ENCODE measurements at places on chromosomes 11 and 22.

- no peak for DNase-seq
Measured at GRCh38 chr22:47750086-47750485, 987.6 kb downstream of the TBC1D22A start.

- no peak for DNase-seq
Measured at GRCh38 chr11:72838691-72839305, 24.6 kb downstream of the ATG16L2 start.

GRCh38 chr22:33779243-33779642 is 141.0 kb downstream of the LARGE1 start:
- DNase-seq = no peak

DNA sequence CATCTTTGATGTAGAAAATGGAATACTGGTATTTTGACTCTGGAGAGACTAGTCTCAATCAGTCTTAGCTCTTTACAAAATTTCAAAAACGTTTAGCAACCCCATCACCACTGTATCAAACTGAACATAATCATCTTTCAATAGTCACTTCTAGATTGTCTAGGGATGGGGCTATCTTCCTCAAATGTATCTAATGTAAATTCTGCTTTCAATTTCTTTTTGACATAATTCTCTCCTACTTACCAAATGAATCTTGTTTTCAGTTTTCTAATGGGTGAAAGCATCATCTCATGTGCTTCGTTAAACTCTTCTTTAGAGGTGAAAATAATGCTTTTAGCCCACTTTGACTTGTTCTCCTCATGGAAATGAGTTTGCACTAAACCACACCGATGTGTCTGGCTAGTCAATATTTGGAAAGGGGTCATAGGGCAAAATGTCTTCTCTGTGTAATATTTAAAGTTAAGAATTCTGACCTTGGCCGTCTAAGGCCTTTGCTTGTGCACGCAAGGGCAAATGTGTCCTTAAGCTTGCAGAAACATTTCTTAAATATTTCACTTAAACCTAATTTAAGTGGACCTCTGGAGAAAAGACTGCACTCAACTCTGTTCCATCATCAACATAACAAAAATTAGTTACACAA is 5.2 kb downstream of the SIK3 start:
- no peak for DNase-seq

- no peak for DNase-seq
Measured at GRCh38 chr11:31106326-31106725, 263.2 kb downstream of the DCDC1 start.

- DNase-seq = no peak
Measured at GRCh38 chr11:3709977-3710376, 38.8 kb upstream of the CHRNA10 start.

DNA sequence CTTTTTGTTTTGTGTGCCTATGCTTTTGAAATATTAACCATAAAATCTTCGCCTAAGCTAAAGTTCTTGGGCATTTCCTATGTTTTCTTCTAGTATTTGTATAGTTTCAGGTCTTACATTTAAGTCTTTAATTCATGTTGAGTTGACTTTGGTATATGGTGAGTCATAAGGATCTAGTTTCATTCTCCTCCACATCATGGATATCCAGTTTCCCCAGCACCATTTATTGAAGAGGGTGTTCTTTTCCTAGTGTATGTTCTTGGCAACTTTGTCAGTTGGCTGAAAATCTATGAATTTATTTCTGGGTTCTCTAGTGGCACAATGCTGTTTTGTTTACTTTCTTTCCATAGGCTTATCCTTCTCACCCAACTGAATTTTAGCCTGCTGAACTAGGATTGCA is 49.0 kb downstream of the CTSC start:
- DNase-seq = no peak

DNA sequence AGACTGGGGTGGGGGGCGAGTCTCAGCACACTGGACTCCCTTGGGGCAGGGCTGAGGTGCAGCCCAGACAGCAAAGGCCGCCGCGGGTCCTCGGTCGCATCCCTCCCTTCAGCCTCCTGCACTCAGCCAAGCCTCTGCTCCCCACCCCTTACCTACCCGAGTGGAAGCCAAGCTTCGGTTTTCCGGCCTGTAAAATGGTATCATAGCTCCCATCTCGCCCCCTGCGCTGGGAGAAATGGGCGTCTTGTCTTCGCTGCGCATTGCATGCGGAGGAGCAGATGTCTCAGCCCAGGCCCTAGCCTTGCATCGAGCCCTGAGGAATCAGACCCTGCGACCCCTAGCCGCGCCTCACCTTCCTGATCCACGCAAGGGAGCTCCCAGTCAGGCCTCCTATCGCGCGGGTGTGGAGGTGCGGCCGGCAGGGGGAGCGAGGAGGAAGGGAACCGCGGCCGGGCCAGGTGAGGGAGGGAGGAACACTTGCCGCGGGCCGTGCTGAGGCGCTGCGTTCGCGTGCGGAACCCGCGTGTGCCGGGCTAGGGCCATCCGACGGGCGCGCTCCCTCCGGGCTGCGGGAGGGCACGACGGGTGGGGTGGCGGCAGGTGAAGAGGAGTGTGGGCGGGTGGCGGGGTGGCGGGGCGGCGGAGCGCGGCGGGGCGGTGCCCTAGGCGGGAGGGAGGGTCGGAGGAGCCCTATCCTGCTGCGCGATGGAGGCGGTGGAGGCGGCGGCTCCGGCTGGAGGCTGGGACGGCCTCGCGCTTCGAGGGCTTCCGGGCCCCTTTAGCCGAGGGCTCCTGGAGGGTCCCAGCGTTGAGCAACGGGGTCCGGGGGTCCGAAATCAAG is 4.1 kb upstream of the TBX1 start:
- no peak for DNase-seq

DNA sequence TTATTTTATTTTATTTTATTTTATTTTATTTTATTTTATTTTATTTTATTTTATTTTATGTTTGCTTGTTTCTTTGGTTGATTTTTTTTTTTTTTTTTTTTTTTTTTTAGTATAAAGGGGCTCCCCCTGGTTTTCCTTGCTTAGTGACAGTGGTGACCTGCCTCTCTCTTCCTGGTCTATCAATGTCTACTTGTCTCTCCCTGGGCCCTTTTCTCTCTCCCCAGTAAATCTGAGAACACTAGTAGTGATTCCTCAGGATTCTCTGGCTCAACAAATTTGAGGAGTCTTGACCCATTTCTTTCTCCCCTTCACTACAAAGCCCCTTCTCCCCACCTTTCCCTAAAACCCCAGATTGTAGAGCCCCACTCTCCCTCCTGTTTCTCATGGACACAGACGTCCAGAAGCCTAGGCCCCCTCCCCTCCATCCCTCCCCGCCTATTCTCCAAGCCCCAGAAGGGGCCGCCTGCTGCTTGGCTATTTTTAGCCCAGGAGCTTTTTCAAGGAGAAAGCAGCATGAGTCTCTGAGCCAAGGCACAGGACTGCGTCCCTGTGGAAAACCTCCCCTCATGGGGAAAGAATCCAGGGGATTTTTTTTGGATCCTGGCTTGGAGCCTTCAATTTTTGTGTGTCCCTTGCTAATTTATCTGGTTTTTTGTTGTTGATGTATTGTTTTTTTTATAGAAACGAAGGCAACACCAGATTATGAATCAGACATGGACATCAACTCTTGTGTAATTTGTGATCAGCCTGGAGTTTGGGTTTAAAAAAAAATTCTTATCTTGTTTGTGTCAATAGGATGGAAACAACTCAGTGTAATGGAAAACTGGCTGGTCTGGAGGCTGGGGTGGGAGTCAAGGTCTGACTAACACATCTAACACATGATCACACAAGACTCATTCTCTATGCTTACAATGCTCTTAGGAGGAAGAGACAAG is 17.5 kb upstream of the ACCSL start:
- DNase-seq = no peak

DNA sequence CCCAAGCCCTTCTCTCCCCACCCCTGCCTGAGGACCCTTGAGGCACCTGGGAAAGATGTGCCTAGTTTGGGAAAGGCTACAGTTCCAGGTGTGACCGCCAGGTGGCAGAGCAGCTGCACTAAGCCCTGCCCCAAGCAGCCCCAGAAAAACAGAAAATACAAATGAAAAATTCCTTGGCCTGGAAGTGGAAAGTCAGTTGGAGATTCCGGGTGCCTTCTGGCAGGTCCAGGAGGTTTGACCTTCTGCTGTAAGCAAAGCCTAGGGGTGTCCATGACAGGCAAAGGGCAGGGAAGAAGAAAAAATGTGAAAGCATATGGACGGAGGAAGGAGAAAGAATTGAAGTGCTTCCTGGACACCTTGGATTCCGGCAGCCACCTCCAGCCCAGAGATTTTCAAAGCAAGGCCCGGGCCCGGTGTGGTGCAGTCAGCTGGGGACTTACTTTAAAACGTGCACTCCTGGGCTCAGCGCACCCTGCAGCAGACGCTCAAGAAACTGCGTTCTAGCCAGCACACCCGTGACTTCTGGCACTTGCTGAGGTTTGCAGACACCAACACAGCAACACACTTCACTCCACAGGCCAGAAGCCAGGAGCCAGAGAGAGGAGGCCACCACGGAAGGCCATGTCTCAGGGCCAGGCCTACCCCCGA is 37.3 kb upstream of the SLC22A12 start:
- DNase-seq = no peak

DNA sequence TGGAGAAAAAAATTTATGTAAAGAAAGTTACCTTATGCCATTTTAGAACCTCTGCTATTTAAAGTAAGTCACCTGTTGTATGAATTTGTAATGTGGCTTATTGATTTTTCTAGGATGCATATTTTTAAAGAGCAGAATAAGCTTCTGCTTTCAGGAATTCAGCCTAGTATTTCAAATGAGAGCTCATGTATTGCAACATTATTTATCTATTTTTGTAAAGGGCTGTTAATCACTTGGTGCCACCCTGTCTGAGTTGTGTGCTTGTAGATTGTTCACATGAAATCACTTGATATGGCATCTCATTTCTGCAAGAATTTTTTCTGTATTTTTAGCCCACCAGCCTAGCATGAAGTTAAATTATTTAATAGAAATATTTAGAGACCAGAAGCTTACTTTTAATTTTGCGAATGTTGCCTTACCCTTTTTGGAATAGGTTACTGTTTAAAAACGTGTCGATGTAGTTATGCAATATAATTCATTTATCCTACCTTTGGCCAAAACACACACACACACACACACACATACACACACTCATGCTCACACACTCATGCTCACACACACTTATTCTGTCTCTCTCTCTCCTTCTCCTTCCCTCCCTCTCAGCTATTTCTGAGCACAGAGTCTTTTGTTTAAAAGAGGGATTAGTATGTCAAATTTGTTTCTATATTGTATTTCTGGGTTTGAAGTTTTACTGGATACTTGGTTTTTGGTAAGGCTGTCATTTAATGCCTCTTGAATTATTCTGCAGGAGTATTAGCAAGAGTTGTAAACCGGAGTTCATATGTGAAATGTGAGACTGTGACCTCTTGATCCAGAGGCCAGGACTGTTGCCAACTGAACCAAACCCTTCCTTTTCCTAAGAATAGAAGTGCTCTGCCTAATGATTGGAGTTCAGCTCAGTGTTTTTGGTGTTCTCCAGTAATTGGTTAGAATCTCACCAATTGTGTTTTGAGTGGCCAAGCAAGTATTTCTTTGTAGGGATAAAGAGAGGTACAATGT is 34.4 kb downstream of the YAP1 start:
- no peak for DNase-seq

- DNase-seq = no peak
Measured at GRCh38 chr11:34904421-34904955, 11.7 kb downstream of the APIP start.

GRCh38 chr11:96185220-96185768 is 157.7 kb downstream of the MAML2 start:
- DNase-seq = no peak

DNA sequence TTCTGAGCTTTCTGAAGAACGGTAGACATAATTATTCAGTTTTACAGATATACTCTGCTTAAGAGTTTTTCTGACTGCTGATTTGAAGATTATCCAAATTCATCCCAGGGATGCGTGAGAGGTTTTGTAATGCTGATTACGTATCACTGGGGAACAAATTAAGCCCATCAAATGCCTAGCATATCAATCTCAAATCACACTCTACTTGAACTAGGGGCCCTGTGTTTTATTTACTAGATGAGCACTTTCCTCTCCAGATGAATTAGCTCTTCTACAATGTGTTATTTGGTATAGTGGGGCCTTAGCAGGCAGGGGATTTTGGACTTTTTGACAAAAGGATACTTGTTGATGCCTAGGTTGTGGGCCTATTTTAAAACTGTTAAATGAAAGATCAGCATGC is 177.9 kb downstream of the JRKL start:
- no peak for DNase-seq

DNA sequence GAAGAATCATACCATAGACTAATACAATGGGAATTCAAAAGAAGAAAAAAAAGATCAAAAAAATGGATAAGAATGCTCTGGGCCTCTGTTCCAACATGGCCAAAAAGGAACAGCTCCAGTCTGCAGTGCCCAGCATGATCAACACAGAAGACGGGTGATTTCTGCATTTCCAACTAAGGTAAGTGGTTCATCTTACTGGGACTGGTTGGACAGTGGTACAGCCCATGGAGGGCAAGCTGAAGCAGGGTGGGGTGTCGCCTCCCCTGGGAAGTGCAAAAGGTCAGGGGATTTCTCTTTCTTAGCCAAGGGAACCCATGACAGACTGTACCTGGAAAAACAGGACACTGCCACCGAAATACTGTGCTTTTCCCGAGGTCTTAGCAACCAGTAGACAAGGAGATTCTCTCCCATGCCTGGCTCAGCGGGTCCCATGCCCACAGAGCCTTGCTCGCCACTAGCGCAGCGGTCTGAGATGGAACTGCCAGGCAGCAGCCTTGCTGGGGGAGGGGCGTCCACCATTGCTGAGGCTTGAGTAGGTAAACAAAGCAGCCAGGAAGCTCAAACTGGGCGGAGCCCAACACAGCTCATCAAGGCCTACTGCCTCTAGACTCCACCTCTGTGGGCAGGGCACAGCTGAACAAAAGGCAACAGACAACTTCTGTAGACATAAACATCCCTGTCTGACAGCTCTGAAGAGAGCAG is 428.4 kb downstream of the MN1 start:
- DNase-seq = no peak

DNA sequence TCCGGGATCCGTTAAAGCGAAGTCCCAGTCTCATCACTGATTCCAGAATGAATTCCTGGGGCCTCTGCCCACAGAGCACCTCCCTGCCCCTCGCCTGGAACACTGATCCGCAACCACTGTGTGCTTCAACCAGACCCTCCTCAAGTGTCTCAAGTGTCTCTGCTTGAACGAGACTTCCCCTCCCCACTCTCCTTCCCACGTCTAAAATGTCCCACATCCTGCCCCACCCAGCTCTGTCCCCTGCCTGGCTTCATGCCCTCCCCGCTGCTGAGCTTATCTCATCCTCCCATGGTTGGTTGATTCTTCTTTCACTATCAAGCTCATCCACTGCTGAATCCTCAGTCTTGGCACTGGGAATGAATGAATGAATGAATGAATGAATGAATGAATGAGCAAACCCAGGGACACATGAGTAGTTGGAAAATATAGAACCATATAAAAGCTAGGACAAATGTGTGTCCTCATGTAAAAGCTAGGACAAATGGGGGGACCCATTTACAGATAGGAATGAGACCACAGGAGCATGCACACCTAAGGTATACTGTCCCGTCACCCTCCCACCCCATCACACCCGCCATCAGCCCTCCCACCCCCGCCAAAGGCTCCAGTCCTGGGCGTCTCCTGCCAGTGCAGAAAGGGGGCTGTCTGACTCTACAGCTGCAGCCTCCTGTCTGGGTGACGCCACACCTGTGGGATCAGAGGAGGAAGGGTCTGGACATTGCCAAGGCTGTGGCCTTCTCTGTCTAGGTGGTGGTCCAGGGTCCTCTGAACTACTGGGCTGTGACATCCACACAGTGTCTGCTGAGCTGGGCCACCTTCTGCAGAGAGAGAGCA is 71.4 kb upstream of the LINC01488 start:
- DNase-seq = no peak

- DNase-seq = no peak
Measured at GRCh38 chr11:130023204-130023603, 20.6 kb upstream of the PRDM10 start.

- DNase-seq = no peak
Measured at GRCh38 chr11:123103326-123103980, 41.5 kb upstream of the HSPA8 start.
